ENCODE measurements at places on chromosomes 11 and 22. TPM values are rescaled to one million over a fixed set of nuclear protein-coding genes. Genes with fewer than 3 reads are reported as not detected.

GRCh38 chr22:46997311-46997970 is 235.0 kb downstream of the TBC1D22A start:
- no peak for DNase-seq
- H3K4me1 ChIP-seq: peaks cover 7% of the 10 kb centered on the region
- no peak overlapping the region for H3K27ac ChIP-seq

DNA sequence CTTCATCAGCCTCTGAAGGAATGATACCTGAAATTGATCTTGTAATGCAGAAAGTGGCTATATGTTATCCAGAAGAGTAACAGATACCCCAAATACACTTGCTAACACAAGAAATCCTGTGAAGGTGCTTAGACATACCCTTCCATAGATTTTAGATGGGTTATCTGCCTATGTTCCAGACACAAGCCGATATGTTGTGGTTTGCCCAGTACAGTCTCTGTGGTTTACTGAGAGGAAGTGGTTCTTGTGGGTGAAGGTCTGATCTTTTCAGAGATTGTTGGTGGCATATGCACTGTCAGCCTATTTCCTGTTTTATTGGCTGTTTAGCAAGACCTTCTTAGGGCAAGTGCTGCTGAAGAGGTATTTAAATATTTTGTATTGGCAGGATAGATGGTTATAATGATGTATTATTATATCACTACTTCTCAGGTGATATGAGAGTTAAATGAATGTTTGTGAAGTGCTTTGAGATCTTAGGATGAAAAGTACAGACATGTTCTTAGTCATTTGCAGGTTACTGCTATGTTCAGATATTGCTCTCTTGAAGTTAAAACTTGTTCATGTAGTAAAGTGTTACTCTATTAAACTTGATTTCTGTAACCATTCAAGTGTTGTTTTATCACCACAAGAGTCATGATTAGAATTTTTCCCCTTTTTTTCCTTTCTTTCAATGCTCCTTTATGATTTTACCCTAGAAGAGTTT is 8.2 kb downstream of the ARHGEF12 start:
- peaks cover 24% of the 10 kb centered on the region for H3K4me1 ChIP-seq
- no peaks in the 10 kb centered on the region for H3K36me3 ChIP-seq
- H3K4me3 ChIP-seq: no peak overlapping the region
- DNase-seq: no peak
- H3K27ac ChIP-seq: no peak overlapping the region
- no peaks in the 10 kb centered on the region for H3K27me3 ChIP-seq

- H3K36me3 ChIP-seq: no peaks in the 10 kb centered on the region
- DNase-seq: no peak
- H3K27me3 ChIP-seq: no peaks in the 10 kb centered on the region
- no peaks in the 10 kb centered on the region for H3K4me1 ChIP-seq
Observed at GRCh38 chr22:48659404-48659996, 1168.2 kb downstream of the BRD1 start.

GRCh38 chr11:113202431-113202830 is 112.0 kb upstream of the TTC12 start:
- H3K4me1 ChIP-seq: peaks cover 7% of the 10 kb centered on the region
- no peak for DNase-seq
- H3K36me3 ChIP-seq: no peaks in the 10 kb centered on the region
- H3K27ac ChIP-seq: no peak overlapping the region
- no peak overlapping the region for H3K4me3 ChIP-seq

DNA sequence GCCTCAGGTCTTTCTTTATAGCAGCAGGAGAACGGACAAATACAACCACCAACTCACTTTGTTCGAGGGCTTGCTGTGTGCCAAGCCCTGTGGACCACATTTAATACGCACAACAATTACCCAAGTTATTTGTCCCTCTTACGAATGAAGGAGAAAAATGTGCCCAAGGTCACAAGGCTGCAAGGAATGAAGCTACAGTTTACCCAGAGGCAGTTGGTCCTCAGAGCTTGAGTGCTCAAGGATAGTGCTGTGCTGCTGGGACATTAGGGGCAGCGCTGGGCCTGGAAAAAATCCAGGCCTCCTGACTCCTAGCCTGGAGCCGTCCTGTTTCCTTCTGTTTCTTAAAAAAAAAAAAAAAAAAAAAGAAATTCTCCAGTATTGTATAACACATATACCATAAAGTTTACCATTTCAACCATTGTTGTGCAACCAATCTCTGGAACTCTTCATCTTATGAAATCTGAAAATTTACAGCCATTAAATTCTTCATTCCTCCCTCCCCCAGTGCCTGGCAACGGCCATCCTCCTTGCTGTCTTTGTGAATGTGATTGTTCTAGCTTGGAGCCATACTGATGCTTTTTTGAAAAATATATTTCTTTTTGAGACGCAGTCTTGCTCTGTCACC is 1.0 kb upstream of the C11orf86 start:
- no peaks in the 10 kb centered on the region for H3K4me1 ChIP-seq
- DNase-seq: no peak
- no peaks in the 10 kb centered on the region for H3K27me3 ChIP-seq
- H3K4me3 ChIP-seq: no peak overlapping the region

GRCh38 chr22:46672731-46673130 is 52.5 kb downstream of the GRAMD4 start:
- no peaks in the 10 kb centered on the region for H3K4me1 ChIP-seq
- DNase-seq: peak; percentile 57
- H3K36me3 ChIP-seq: no peaks in the 10 kb centered on the region
- no peak overlapping the region for H3K4me3 ChIP-seq

DNA sequence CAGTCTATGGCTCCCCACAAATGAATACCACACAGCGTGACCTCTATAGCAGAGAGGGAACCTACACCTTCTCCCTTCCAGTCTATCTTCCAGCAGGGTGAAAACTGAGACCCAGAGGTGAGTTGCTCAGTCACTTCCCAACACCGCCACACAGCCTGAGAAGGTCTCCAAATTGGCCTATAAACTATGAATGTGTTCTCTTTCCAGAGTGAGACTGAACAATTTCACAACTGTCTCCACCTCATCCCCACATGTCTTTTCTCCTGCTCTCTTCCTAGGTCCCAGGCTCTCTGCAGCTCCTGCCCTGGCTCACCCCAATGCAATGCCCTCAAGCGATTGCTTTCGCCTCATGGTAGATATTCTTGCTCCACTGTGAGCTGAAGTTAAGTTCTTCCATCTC is 14.0 kb downstream of the CLMP start:
- no peaks in the 10 kb centered on the region for H3K4me1 ChIP-seq
- H3K27me3 ChIP-seq: no peaks in the 10 kb centered on the region
- H3K4me3 ChIP-seq: no peak overlapping the region
- H3K36me3 ChIP-seq: no peaks in the 10 kb centered on the region
- H3K27ac ChIP-seq: no peak overlapping the region

DNA sequence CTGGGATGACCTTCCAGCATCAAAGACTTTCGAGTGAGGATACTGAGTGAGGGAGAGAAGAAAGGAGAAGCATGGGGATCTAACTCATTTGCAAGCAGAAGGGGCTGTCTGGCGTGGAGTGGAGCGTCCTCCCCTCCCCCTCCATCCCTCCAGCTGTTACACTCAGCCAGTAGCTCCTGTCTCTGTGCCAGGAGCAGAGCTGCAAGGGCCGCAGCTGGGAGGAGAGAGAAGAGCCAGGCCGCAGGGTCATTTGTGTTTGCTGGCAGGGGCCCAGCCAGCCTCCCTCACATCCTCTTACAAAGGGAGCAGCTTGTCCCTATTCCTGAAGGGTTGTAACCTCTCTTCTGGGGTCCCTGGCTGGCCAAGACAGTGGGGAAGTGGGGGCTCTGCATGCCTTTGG is 57.9 kb downstream of the NECTIN1 start:
- no peaks in the 10 kb centered on the region for H3K36me3 ChIP-seq
- H3K4me3 ChIP-seq: no peak overlapping the region
- H3K4me1 ChIP-seq: peaks cover 13% of the 10 kb centered on the region
- peak; percentile 89 for DNase-seq
- H3K27me3 ChIP-seq: no peaks in the 10 kb centered on the region

DNA sequence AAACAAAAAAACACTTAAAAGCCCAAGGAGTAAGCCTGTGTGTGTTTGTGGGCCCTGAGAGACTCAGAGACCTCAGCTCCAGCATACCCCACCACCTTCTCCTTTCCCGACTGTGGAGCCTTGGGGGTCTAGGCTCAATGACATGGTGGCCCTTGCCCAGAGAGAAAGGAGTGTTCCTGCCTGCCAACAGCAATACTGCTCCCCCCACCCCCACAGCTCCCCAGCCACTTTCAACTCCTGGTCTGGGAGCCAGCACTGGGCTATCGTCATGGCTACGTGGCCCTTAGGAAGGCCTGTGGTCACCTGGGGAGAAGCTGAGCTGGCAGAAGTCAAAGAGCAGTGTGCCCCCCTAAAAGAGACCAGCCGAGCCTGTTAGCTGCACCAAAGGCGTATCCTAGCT is 2.6 kb downstream of the PPP1R14B start:
- no peaks in the 10 kb centered on the region for H3K36me3 ChIP-seq
- H3K27ac ChIP-seq: no peak overlapping the region
- no peak for DNase-seq
- no peak overlapping the region for H3K4me3 ChIP-seq

Gene TTC38
- 36.4 TPM for total RNA-seq

Gene ELF5
- 0.63 TPM for total RNA-seq
